Brain (organoid and tissue), 16 donors: ENCODE measurements at places on chromosomes 11 and 22. TPM values are rescaled to one million over a fixed set of nuclear protein-coding genes. Genes with fewer than 3 reads are reported as not detected.

GRCh38 chr11:86723281-86723680, 50.9 kb upstream of the ME3 start:
- no peak for DNase-seq

Gene KCNK4
- 3.4 TPM for polyA plus RNA-seq

DNA sequence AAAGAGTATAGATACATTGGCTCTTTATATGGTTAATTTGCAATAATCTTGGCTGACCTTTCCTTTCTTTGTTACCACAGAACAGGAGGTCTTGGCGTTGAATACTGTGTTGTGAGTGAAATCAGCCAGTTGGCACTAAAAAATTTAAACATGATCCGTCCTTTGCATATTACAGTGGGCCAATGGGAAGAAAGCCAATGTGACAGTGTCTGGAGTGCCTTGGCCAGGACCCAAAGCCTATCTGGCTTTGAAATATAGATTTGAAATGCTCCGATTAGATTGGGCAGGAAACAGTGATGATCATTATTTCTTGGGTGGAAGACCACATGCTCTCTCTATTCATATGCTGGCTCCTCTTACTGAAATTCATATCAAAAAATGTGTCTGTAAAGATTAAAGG, 339.6 kb upstream of the ANO3 start:
- peak; percentile 57 for DNase-seq

Gene PLEKHB1
- polyA plus RNA-seq: 941 TPM

Gene KRTAP5-1
- not detected for polyA plus RNA-seq

DNA sequence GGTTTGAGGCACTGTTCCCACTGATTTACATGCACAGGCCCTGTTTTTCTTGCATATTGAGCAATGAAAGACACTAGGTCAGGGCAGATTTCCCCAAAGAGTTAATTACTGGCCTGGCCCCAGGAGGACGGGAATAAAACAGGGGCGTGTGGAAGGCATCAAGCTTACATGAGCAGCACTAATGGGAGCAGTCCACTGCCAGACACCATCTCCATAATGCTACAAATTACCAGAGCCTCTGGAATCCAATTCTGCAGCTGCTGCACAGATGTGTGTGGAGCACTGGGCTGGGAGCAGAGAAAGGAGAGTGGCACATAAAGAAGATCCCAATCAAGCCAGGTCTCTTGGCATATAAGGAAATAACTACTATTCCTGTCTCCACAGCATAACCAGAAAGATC, 96.9 kb downstream of the CCDC34 start:
- DNase-seq: no peak

Gene RFPL2
- 5.3 TPM for polyA plus RNA-seq

DNA sequence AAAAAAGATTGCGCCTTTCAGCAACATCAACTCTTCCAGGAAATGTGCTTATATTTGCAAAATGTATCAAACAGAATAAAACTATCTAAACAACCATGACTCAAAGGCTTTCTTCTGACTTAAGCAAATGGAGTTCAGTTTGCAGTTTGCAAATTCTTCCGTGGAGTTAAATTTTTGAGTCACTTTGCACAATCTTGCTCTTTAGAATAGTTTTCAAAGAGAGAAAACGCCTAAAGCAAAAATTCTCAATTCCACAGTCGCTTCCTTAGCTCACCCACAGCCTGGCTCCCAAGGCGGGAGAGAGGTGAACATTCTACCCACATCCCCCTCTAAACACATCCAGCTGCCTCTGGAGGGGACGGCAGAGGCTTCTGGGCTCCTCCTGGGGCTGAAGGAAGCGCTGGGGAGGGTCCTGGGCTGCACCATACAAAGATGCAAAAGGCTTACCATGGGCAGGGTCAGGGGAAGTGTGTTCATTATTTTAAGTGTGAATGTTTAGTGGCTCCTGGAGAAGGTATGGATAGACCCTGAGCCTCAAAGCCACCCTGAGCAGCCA, 1487.3 kb downstream of the TBC1D22A start:
- DNase-seq: no peak

GRCh38 chr11:118380571-118380970, 20.8 kb upstream of the ATP5MG start:
- DNase-seq: no peak

Gene IL10RA
- polyA plus RNA-seq: 2.6 TPM

Gene SHISA8
- 4.1 TPM for polyA plus RNA-seq

- no peak for DNase-seq
Observed at GRCh38 chr11:10633261-10633660, 60.3 kb downstream of the IRAG1 start.

DNA sequence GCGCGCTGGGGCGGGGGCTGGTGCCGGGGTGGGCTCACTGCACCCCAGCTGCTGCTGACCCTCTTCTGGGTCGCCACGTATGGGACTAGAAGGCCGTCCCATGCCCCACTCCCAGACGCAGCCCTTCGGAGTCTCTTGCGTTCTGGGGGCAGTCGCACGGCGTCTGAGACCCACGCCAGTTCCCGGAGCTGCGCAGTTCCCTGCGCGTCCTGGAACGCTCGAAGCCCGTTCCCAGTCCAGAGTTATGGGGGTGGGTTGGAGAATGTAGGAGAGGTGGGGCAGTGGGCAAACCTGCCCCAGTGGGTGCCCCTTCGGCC, 375 bp downstream of the LAYN start:
- no peak for DNase-seq

- peak; percentile 22 for DNase-seq
Observed at GRCh38 chr11:33664827-33665226, 35.8 kb downstream of the C11orf91 start.

- no peak for DNase-seq
Observed at GRCh38 chr11:12363373-12363772, 14.0 kb upstream of the PARVA start.

Gene DKK3
- polyA plus RNA-seq: 236 TPM

GRCh38 chr11:94452988-94453387, 40.7 kb downstream of the MRE11 start:
- no peak for DNase-seq
